NCI-H526 treated with DMSO at 0.1 percent for 48 hours (cell line): ENCODE measurements at places on chromosomes 1 and 21.

DNA sequence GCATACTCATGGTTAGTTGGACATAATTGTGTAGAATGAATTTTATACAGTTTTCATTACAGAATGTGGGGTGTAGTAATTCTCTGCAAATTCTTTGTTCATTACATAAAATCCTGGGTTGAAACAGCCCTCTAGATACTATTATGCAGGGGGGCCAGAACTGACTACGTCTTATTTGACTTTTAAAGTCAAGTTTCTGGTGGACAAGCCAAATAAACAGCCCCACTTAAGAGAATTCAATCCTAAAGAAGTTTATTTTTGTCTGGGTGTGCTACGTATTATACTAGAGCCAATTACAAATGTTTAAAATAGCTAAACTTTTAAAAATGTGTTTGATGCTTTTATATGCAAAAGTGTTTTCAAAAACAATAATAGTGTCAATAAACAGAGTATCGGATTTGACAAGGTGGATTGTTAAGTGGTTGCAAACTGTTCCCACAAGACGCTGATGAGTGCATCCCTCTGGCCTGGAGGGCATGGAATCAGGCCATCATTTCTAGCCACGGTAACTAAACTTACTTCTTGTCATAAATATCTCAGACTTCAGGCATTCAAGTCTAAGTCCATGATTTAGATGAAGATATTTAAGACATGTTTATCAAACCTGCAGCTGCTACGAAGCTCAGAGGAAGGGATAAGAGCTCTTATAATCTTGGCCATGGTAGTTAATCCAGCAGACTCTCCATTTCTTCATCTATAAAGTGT is 646.3 kb downstream of the KIF26B start:
- DNase-seq = no peak

DNA sequence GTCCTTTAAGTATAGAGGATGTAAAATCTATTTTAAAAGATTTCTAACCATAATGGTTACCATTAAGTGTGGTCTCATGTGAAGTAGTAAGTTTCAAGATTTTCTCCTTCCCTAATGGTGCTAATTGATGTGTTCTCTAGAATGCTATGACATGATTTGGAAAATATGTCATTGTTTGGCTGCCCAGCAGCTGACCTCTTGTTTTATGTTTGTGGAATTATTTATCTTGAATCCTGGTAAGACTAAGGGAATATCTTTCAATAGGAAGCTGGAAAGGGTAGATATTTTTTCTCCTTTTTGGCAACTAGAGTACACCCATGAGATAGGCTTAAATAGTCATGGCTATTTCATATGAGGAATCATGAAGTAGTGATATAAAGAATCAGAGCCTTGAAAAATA is 139.8 kb upstream of the CHODL start:
- DNase-seq = no peak

DNA sequence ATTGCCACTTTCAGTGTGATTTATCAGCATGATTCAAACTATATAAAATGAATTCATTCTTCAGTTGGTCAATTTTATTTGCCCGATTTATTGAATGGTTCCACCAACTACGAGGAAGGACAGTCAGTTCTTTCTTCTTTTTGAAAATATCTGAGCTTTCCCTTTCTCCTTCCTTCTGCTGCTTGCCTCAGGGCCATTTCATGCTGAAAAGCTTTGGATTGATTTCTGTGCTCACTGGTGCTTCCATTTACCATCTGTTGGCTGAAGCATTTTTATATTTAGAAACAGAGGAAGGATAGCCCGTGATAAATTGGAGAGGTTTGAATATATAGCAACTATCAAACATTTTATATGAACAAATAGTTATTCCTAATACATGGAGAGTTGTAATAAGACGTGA is 68.9 kb upstream of the ADAMTS5 start:
- DNase-seq = no peak

DNA sequence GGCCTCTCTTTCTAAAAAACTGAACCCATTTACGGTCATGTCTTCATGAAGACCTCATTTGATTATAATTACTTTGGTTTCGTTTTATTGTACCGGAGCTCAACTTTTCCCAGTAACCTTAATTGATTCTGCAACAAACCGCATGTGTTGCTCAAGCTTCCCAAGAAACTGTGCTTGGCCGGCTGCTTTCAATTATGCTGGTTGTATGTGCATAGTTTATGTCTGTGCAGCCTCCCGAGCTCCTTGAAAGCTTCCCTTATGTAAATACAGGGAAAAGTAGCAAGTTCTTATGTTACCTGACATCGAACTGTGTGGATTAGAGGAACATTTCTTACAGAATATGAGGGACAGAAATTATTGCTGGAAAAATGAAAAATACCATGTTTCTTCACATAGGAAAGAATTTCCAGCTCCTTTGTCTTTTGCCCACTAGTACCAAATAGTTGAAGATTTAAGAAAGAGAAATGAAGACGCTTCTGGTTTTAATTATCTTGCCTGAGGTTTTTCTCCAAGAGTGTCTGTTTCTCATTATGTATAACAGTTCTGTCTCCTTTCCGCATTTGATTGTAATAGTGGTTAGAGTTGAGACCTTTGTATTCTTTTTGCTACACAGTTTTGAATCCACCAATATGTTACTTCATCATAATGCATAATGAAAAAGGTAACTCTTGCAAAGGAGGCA is 2.1 kb downstream of the VCAM1 start:
- DNase-seq = no peak

DNA sequence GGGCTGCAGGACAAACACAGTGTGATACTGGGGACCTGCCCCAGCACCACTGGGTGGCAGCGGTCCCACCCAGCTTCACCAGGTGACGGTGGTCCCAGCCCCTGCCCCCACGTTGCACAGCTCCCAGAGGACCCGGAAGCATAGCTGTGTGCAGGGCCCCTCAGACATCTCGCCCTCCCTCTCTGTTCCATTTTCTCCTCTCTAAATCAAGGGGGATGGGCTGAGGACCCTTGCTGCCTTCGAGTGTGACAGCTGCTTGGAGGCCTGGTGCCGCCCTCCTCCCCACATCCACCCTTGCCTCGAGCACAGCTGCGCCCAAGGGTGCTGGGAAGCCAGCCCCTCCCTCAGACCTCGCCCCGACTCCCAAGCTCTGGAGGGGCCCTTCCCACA is 16.1 kb upstream of the LRRC3 start:
- DNase-seq = no peak
